Memory B cell (primary cell): ENCODE measurements at places on chromosomes 5 and 9.

GRCh38 chr5:9197881-9198260, 348.0 kb downstream of the SEMA5A start:
- no peak for DNase-seq

DNA sequence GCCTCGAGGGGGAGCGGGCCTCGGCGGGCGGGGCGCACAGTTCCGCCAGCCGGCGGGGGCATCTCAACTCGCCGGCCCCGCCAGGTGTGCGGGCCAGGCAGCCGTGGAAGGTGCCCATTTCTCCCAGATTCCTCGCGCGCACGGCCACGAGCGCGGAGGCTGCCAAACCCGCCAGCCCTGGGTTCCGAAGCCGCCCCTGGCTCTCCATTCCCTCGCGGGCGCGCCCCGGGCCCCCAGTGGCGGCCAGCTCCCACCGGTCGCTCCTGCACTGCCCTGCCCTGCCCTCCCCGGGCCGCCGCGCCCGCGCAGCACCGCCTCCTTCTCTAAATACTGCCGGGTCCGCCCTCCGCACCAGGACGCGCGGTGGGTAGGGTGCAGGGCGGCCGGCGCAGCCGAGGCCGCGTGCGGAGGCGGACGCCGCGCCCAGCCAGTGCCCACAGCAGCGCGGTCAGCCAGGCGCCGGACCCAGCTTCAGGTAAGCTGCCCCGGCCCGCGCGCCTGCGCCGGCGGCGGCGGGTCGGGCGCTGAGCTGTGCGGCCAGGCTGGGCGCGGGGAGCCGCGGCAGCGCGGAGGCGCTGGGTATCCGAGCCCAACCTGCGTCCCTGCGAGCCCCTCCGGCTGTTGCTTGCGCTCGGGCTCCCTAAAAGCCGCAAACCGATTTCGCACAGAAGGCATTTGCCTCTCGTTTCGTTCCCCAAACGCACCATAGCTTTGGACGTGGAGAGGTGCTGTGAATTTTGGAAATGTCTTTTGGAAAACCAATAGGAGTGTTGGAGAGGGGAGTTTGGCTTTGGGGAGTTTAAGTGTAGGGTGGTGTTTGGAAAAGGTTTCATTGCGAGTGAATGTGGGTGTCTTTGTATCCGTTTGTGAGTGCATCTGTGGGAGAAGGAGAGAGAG, at the start of gene TMEM171:
TSS of gene TMEM171 (plus strand) at position 354 of the 897 bp plus-strand sequence. CDS start 2,799 bp downstream, outside the sequence.
- DNase-seq, result no peak

- no peak for DNase-seq
These were observed 92.6 kb downstream of the RASEF start for GRCh38 chr9:82970359-82970758.

GRCh38 chr9:95147452-95148207, 169.9 kb downstream of the FANCC start:
- no peak for DNase-seq

DNA sequence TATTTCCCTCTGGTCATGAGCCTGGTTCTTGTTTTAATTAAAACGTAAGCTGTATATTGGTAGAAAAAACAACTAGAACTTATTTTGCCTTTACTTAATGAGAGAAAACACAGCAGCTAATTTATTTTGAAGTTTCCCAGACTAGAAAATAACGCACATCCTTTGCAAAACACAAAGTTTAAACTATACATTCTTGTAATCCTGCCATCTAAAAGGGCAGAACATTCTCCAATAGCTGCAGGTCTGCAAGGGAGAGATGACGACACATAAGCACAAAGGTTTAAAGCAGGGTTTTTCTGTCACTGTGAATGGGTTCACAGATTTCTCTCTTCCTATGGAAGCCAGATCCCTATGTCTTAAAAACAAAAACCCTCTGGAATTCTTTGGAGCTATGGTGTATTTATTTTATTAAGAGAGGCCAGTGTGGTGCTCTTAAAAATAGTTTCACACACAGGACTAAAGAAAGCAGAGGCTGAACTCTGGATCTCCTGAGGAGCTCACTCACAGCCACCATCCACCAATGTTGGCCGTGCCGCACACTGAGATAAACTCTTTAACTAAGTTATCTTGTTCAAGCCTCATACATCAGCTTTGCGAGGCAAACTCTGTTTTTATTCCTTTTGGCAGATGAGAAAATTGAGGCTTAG, 82.4 kb downstream of the SNCAIP start:
- no peak for DNase-seq

DNA sequence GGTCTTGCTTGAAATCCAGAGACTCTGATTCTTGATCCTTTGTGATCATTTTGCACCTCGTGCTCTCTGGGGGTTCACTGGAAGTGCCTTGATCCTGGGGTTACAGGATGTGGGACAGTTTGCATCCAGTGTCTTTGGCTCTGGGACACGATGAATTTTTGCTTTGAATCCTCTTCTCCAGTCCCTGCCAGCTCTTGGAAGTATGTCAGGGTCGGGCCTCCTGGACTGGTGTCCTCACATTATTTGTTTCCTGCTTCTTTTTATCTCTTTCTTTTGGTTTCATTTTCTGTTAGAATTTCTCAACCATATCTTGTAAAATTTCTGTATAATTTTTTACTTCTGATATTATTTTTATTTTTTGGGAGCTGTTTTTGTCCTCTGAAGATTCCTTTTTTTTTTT, 34.2 kb downstream of the SECISBP2 start:
- DNase-seq, result no peak
